A172 (cell line): ENCODE measurements at places on chromosomes 5 and 9. TPM values are rescaled to one million over a fixed set of nuclear protein-coding genes. Genes with fewer than 3 reads are reported as not detected.

- DNase-seq = no peak
Measured at GRCh38 chr5:5483880-5484598, 61.6 kb downstream of the ICE1 start.

DNA sequence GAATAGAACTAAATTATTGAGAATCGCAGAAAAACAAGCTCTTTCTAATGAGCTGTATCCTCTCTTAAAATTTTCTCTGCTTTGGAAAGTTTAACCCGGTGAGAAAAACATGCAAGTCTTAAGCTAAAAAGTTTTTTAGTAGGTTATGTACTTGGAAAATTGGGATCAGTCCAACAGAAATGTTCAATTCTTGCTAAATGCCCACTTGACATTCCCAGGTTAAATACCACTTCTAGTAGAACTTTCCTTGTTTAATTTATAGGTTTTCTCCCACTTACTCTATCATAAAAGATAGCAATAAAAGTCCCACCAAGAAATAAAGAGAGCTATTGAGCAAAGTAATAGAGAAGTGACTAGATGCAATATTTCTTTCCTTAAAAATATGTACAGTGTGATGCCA lies 157.1 kb downstream of the CCDC192 start:
- DNase-seq = no peak

GRCh38 chr5:115096034-115096769 lies 73.5 kb downstream of the TRIM36 start:
- no peak for DNase-seq

- no peak for DNase-seq
Measured at GRCh38 chr5:138643040-138643791, 68.0 kb upstream of the HSPA9 start.

DNA sequence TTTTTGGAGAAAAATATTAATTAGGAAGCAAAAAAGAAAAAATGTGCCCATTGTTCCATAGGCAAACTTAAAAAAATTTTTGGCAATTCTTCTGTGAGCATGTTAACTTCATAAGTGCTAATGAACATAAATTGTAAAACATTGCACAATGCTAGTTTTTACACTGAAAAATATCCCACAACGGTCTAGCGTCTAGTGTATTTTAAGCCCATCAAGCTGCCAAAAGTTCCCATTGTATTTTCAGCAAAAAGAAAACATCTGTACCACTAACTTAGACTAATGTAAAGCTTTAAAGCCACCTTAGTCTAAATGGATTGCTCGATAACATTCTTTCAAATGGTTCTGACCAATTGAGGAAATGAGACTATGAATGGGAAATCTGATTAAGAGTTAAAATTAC lies 2.8 kb downstream of the NR6A1 start:
- no peak for DNase-seq

- DNase-seq = peak; percentile 14
Measured at GRCh38 chr9:20658677-20659473, 25.2 kb upstream of the FOCAD start.

DNA sequence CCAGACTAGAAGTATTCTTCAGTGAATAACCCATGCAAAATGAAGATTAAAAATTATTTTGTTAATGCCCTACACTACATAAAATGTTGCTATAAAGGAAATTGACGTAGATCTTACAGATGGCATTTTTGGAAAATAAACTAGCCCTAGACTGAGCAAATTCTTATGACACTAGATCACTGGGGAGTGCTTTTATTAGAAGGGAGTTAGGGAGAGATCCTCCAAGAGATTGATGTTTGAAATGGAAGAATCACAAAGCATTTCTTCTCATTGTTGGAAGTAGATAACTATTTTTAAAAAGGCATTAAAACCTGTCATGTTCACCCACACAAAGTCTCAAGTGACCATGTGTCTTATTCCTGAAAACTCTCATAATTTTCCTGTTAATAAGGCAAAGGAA lies 351.1 kb upstream of the TLE4 start:
- no peak for DNase-seq

GRCh38 chr5:50352382-50352781 lies 88.7 kb downstream of the EMB start:
- DNase-seq = no peak

GRCh38 chr5:150057052-150057451 lies 29.3 kb downstream of the CSF1R start:
- DNase-seq = no peak

DNA sequence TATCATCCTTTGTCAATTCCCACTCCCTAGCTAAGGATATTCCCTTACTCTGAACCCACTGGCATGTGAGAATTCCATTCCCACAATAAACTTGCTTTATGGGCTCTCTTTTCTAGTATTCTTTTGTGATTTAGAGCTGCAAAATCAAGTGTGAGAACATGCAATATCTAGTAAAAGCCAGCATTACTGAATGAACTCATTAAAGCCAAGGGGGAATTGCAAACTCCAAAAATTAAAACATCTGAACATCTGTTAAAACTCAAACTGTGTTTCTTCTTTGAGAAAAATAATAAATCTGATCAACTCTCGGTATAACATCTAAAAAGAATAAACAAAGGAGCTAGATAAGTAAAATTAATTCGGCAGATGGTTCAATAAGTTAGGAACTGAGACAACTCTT lies 53.1 kb upstream of the MPDZ start:
- no peak for DNase-seq

DNA sequence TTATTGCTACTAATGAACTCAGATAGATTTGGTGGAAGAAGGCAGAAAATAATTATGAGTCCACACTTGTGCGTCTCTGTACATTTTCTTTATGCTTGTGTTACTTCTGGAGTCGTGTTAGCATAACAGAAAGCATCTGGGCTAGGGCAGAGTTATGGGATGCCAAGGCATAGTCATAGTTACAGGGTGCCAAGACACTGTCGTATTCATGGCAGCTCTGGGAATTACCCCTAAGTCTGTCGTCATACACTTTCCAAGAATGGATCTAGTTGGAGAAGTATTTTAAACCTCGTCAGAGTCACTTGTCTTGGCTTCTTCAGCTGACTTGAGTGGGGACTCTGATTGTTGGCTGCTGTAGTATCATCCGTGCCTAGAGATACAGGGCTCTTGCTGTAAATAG lies 27.7 kb downstream of the CAMK4 start:
- DNase-seq = no peak

The LIFR gene
- total RNA-seq = 66.1 and 71.8 TPM in 2 replicates

The HAVCR2 gene
- not detected in 2 replicates for total RNA-seq

The TTC23L gene
- total RNA-seq = not detected in 2 replicates

The AJM1 gene
- 1.8 and 2.1 TPM in 2 replicates for total RNA-seq

The TRIM41 gene
- 10.3 and 18.2 TPM in 2 replicates for total RNA-seq

The FOXD4 gene
- 0.47 and 0.65 TPM in 2 replicates for total RNA-seq

The MORN5 gene
- not detected in 2 replicates for total RNA-seq

The JAKMIP2 gene
- total RNA-seq = 12.5 and 15.6 TPM in 2 replicates
